NCI-H1417 treated with DMSO at 0.1 percent for 48 hours (cell line): ENCODE measurements at places on chromosomes 5 and 9.
A peak's percentile ranks its signal among the peaks of the same experiment; 100 is the strongest.

- no peak for DNase-seq
Observed at GRCh38 chr9:94018628-94019027, 63.5 kb upstream of the BARX1 start.

- DNase-seq, result no peak
Observed at GRCh38 chr9:77922591-77922990, 109.0 kb downstream of the GNAQ start.

- no peak for DNase-seq
Observed at GRCh38 chr5:68534956-68535520, 319.5 kb downstream of the PIK3R1 start.

DNA sequence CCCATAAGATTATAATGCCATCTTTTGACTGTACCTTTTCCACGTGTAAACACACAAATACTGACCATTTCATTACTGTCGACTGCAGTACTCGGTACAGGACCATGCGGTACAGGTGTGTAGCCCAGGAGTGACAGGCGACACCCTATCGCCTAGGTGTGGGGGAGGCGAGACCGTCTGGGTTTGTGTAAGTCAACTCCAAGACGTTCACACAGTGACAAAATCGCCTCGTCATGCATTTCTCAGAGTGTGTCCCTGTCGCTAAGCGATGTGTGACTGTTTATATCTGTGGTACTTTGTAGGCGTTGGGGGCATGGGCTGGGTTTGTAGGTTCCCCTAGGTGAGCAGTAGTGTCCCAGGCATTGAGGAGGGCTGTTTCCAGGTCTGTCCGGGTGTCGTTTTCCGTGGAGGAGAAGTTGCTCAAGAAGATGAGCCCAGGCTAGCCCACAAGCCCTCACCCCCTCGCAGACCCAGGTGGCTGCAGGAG lies 20.3 kb downstream of the NEK6 start:
- no peak for DNase-seq

- DNase-seq, result no peak
Observed at GRCh38 chr5:39691993-39692392, 267.2 kb upstream of the DAB2 start.

DNA sequence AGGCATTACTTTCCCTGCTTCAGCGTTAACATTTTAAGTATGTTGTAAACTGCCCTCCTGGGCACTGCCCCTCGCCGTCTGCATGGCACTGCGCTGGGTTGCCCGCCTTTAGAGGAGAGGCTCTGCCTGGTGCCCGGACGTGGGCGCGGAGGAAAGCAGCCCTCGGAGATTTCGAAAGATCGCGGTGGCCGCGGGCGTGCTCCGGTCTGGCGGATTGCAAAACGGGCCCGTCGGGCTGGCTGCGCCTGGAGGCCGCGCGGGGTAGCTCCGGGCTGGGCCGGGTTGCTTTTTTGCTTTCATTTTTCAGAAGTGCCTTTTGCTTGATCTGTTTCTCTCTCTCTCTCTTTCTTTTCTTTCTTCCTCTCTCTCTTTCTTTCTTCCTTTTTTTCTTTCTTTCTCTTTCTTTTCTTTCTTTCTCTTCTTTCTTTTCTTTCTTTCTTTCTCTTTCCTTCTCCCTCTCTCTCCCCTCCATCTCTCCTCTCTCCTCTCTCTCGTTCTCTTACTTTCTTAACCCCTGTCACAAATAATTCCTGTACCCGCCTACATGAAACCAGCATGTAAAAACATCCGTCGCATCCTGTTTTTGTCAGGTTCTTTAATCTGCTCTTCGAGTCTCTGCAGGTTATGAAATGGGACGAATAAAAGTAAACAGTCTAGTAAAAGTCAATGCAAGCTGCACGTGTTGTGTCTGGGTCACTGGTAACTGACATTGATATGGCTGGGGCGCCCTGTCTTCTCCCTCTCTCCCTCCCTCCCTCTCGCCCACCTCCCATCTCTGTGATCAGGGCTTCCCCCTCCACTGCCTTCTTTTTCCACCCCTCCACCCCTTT lies 1.7 kb downstream of the FST start:
- no peak for DNase-seq

DNA sequence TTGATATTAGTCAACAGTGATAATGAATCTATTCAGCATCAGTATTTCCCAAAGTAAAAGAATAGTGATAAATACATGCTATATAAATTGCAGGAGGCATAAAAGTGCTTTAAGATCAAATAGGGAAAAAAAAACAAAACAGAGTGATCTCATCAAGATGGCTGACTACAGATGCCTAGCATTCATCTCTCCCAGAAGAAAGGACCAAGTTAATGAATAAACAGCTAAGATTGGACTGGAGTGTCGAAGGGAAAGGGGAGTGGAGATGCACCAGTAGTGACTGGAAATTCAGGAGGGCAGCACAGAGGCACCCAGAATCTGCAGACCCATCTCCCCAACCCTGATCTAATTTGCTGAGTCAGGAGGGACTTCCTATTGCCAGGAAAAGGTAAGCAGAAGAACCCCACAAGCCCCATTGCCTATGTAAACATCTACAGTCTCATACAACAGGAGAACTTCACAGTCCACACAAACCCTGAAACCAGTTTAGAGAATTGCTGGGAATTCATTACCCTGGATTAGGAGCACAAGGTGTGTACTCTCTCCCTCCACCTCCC lies 699.4 kb downstream of the PTPRD start:
- no peak for DNase-seq

- DNase-seq, result no peak
Observed at GRCh38 chr5:147454996-147455677, 54.7 kb downstream of the DPYSL3 start.

DNA sequence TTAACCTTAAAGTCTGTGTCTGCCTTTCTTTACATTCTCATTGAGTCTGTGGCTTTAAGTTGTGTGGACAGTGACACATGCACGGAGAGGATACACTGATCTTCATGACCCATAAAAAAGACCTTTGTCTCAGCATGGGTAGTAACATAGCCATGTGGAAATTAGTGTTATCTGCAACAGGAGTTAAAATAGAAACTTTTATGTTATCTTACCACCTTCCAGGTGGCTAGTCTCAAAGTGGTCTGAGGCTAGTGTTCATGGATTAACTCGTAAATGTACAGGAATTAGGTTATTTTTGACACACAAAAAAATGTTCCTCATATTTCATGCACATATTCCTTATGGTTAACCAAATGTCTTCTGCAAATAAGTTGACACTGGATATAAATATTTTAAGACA lies 607.0 kb downstream of the ISL1 start:
- DNase-seq, result no peak

DNA sequence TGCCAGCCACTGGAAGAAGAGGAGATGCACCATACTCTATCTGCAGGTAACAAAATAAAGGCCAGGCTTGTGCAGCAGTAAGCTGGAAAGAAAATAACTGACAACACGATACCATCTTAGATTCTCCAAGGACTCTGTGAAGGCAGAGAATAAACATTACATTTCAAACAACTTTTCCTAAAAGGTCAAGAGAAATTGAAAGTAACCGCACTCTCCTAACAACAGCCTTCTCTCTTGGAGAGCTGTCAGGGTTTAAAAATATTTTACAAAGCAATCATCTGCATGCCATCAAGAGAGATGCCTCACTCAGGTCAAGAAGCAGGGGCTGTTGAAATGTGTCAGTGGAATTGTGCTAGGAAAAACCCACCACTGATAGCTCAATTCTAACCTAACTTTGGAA lies 13.5 kb upstream of the TTLL11 start:
- no peak for DNase-seq

DNA sequence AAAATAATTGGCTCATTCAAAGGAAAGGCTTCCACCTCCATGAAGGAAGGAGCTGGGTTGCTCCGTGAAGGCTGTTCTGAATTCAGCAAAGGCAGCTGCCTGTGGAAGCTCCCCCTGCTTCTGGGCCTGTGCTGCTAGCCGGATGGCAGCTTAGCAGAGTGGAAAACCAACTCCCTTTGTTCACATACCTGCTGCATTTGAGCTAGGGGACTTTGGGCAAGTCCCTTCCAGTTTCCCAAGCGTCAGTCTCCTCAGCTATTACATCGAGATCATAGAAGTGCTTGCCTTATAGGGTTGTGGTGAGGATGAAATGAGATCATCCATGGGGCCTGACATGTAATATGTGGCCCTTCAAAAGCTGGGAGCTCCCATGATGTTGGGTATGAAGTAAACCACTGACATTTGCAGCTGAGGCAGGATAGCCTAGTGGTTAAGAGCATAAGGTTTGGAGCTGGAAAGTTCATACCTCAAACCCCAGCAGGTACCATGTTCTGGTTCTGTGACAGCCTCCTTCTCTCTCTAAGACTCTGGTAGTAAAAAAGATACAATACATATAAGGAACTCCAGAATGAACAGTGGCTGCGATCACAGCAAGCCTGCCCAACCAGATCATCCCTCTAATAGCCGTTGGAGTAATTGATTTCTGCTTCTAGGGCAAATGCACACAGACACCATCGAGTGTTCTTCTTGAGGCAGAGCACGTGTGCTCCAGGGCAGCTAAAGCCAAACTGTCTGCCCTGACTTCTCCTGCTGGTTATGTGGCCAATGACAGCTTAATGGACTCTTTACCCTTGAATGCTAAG lies 11.0 kb upstream of the DENND1A start:
- DNase-seq, result no peak

GRCh38 chr5:142955628-142956027 lies 185.5 kb downstream of the ARHGAP26 start:
- no peak for DNase-seq

- peak; percentile 75 for DNase-seq
Observed at GRCh38 chr5:17991775-17992174, 357.5 kb downstream of the TAF11L14 start.

- DNase-seq, result peak; percentile 12
Observed at GRCh38 chr9:100601216-100601615, 23.3 kb downstream of the CAVIN4 start.

GRCh38 chr9:129619787-129620668 lies 873 bp downstream of the C9orf50 start:
- DNase-seq, result no peak

DNA sequence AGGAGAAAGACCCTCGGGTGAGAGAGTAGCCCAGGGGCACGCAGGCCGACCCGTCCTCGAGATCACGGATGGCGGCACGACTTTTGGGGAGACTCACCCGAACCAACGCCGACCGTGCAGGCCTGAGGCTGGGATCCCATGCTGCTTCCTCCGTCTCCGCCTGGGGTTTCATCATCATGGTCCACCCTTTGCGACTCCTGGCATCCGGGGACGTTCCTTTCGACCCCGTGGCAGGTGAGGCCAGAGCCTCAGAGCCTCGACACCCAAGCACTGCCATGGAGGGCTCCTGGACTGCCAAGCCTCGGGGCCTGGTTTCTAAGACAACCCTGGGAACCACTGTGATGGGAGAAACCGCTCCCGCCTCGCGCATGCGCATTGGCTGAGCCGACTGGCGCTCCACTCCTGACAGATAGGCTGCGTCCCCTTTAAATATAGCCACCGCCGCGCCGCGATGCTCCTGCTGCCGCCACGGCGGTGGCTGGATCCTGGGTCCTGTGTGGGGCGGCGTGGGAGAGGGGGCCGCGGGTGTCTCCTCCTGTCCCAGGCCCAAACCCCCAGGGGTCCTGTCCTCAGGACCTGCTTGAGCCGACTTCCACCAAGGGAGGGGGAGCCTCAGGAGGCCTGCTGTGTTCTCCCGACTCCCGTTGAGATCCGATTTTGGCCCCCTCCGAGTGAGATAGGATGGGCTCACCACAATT lies 481.6 kb downstream of the SPATA31A7 start:
- DNase-seq, result no peak

- DNase-seq, result no peak
Observed at GRCh38 chr5:109354761-109355160, 55.0 kb downstream of the PJA2 start.

DNA sequence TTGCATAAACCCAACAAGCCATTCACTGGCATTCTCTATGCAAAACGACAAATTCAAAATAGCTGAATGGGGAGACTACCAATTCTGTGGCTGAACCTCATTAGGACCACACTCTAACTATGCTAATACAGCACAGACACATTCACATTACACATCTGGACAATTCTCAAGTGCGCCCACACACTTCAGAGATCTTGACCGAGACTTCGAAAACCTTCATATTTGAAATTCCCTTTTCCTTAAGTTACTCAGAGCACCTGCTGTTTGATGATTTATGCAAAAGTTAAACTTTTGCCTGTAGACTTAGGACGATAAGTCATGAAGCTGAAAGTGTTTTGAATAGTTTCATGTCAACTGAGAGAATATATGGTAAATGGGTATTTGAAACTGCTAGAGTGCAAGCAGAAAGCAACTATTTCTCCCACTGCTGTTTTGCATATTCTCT lies 111.9 kb downstream of the FBN2 start:
- DNase-seq, result no peak

GRCh38 chr5:145887976-145888574 lies 15.3 kb upstream of the GRXCR2 start:
- no peak for DNase-seq

- DNase-seq, result no peak
Observed at GRCh38 chr9:113898596-113898995, 22.5 kb downstream of the ZNF618 start.

DNA sequence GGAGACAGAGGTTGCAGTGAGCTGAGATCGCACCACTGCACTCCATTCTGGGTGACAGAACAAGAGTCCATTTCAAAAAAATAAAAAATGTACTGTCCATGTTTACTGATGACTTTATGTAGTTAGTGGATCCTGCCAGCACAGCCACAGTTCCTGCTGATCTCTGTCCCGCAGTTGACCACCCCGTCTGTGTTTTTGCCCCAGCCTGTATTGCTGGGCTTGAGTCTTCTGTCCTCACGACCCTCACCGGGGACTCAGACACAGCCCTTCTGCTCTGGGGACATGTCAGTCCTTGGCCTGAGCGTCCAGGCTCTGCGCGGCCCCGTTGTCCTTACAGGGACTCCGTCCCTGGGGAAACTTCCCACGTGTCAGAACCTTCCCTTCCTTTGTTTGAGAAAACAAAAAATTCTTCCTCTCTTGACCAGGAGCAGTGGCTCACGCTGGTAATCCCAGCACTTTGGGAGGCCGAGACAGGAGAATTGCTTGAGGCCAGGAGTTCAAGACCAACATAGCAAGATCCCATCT lies 14.5 kb downstream of the SURF6 start:
- no peak for DNase-seq

- no peak for DNase-seq
Observed at GRCh38 chr9:10015755-10016154, 597.0 kb downstream of the PTPRD start.

DNA sequence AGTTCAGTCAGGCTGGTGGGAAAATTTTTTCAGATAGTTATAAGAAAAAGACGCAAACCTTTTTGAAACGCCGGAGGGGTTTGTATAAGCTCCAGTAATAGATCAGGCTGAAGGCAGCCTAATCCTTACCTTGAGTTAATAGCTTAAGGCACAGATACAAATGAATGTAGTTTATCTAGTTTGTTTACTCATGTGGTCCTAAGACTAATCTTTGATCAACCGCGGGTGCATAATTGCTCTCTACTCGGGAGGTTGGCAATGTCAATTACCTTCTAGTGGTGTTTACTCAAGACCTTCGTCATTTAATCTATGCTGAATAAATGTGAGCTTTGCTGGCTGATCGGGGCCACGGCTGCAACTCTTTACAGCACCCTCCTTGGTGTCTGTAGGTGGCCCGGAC lies 665 bp upstream of the INSL4 start:
- DNase-seq, result no peak

- DNase-seq, result no peak
Observed at GRCh38 chr5:95557841-95558240, 2.9 kb downstream of the ARSK start.

GRCh38 chr5:154603953-154604679 lies 126.1 kb upstream of the HAND1 start:
- DNase-seq, result no peak
